Osteocyte (in vitro differentiated cells): ENCODE measurements at places on chromosomes 3 and 15.
A peak's percentile ranks its signal among the peaks of the same experiment; 100 is the strongest.

- no peaks in the 10 kb centered on the region for H3K4me1 ChIP-seq
- H3K27ac ChIP-seq: no peak overlapping the region
- DNase-seq: no peak
- H3K4me3 ChIP-seq: no peak overlapping the region
- H3K27me3 ChIP-seq: peaks cover 43% of the 10 kb centered on the region
- no peaks in the 10 kb centered on the region for H3K36me3 ChIP-seq
Observed at GRCh38 chr3:41182504-41183059, 16.7 kb upstream of the CTNNB1 start.

DNA sequence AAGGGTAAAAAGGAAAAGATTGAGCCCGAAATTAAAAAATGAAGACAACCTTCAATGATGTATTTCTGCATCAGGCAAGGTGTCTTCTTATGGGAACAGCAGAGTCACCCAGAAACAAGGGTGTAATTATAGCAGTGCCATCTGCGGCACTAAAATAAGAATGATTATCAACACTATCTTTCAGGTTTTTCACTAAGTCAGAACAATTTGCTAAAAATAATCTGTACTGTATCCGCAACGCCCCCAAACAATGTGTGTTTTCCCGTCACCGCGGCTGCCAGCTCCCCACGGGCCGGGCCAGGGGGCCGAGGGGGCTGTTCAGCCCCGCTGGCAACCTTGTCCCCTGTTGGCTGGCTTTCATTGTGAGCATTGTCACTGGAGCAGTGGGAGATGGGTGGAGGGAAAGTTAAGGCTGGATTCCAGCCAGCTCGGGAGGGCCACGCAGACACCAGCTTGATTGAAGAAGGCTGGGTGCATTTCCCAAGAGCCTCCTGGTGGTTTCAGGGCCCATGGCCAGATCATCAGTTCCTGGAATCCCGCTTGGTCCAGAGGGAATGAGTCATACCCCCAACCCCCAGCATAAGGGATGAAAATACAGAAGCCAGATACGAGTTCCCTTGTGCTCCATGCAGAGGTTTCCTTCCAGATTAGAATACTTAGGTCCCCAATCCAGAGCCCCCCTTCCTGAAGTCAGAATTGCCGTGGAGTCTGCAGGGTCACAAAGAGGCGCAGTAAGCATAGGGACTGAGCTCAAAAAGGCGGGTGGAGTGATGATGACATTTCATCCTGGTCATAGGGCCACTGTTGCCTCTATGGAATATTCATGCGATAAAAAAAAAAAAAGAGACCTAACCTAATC is 90.2 kb upstream of the KLF13 start:
- peaks cover 24% of the 10 kb centered on the region for H3K4me1 ChIP-seq
- peak overlapping the region; percentile 56 for H3K27ac ChIP-seq

DNA sequence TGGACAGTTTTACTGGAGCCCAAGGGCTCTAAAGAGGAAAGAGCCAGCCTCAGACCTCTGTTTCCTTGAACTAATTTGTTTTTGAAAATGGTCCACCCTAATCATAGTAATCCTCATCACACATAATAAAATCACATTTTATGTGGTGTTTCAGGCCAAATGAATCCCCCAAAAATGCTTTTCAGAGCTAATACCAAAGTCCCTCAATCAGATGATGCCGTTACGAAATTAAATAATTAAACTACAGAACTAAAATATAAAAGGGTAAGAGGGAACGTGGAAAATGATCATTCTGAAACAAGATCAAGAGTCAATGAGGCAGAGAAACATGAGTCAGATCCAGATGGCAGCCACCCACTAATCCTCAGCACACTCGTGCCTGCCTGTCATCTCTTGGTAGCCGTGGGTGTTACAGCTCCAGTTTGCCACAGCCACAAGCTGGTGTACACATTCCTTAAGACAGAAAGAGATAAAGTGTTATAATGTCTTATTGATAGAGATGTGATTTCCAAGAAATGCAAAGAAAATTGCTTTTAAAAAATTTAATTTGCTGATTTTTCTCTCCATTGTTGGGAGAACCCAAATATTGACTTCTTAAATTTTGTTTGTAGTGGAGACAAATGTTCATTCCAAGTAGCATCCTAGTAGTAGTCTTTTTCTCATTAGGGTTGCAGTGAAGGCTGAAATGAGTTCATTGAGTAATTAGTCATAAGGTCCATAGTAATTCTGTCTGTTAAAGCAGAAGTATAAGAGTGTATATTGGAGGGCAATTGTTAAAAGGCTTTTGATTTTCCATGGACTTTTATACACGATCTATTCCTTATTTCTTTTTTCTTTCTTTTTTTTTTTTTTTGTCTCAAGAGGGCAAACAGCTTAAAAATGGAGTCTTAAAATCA is 104.2 kb downstream of the AGBL1 start:
- H3K4me3 ChIP-seq: no peak overlapping the region
- no peaks in the 10 kb centered on the region for H3K36me3 ChIP-seq
- H3K4me1 ChIP-seq: no peaks in the 10 kb centered on the region
- no peak for DNase-seq

- DNase-seq: no peak
- H3K36me3 ChIP-seq: peaks cover 62% of the 10 kb centered on the region
- H3K27me3 ChIP-seq: no peaks in the 10 kb centered on the region
- H3K4me1 ChIP-seq: no peaks in the 10 kb centered on the region
Observed at GRCh38 chr3:52645549-52645948, 40.2 kb downstream of the PBRM1 start.

GRCh38 chr3:146834917-146835316 is 229.8 kb upstream of the PLSCR5 start:
- H3K27ac ChIP-seq: no peak overlapping the region
- H3K4me1 ChIP-seq: peaks cover 35% of the 10 kb centered on the region
- peaks cover 5% of the 10 kb centered on the region for H3K36me3 ChIP-seq
- no peaks in the 10 kb centered on the region for H3K27me3 ChIP-seq
- H3K4me3 ChIP-seq: no peak overlapping the region
- DNase-seq: no peak

DNA sequence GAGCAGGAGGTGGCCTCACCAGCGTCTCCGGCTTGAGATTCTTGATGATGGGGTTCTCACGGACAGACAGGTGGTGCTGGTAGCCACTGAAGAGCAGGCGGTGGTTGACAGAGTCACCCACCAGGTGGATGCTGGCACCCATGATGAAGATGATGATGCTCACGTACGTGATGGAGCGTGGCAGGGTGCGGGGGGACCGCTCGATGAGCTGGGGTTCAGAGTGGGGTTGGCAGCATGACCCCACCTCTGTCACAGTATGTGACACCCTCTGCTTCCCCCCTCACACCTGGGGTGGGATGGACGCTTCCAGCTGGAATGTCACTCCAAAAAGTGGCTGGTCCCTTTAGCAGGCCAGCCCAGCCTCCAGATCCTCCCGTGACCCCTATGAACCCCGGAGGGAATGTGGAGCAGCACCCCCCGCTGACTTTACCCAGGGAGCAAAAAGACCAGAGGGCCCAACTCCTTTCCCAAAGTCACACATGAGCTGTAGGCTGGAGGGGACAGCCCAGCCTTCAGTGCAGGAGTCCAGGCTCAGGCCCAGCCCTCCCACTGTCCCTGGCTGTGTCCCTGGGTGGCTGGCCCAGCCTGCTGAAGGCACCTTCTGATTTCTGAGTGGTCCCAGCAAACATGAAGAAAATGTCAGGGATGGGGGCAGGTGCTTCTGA is 6.7 kb upstream of the CALML4 start:
- DNase-seq: no peak
- H3K4me3 ChIP-seq: no peak overlapping the region
- peaks cover 2% of the 10 kb centered on the region for H3K36me3 ChIP-seq
- H3K27ac ChIP-seq: no peak overlapping the region

- peaks cover 25% of the 10 kb centered on the region for H3K4me1 ChIP-seq
- H3K36me3 ChIP-seq: no peaks in the 10 kb centered on the region
- DNase-seq: no peak
- H3K27ac ChIP-seq: no peak overlapping the region
- no peak overlapping the region for H3K4me3 ChIP-seq
- no peaks in the 10 kb centered on the region for H3K27me3 ChIP-seq
Observed at GRCh38 chr15:36371509-36371908, 207.9 kb upstream of the CDIN1 start.
